ENCODE measurements at places on chromosomes 7 and 10. TPM values are rescaled to one million over a fixed set of nuclear protein-coding genes. Genes with fewer than 3 reads are reported as not detected.
A peak's percentile ranks its signal among the peaks of the same experiment; 100 is the strongest.

The NKX2-3 gene
- total RNA-seq: not detected

The CALHM1 gene
- total RNA-seq: not detected

The PRLHR gene
- total RNA-seq: not detected

The HYAL4 gene
- not detected for total RNA-seq

The GPER1 gene
- 2.0 TPM for total RNA-seq

The LIPA gene
- total RNA-seq: 31.9 TPM

The BLNK gene
- total RNA-seq: not detected

The EIF4H gene
- 241 TPM for total RNA-seq

The KEL gene
- not detected for total RNA-seq

The GPR15LG gene
- not detected for total RNA-seq

The KRIT1 gene
- 38.2 TPM for total RNA-seq

The ARHGEF35 gene
- not detected for total RNA-seq

The TACR2 gene
- not detected for total RNA-seq

DNA sequence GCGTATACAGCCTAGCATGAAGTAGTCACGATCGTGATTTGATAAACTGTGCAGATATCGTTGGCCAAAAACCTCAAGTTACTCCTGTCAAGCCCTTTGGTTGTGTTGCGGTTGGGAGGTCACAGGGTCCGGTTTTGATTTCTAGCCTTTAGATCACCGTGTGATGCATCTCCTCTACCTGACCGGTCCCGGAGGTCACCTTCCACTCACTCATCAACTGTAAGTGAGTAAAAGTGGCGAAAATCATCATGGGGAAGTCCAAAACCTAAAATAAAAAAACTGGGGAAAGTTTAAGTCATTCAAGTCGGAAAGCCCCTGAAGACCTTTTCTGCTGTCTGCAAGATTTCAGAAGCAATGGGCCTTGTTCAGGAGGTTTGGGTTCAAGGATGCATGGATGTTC, 62.8 kb downstream of the ADARB2 start:
- DNase-seq: no peak

- no peak for DNase-seq
Measured at GRCh38 chr7:21142081-21142480, 285.8 kb upstream of the SP4 start.

GRCh38 chr10:88195841-88196240, 332.4 kb downstream of the PTEN start:
- no peak for DNase-seq

DNA sequence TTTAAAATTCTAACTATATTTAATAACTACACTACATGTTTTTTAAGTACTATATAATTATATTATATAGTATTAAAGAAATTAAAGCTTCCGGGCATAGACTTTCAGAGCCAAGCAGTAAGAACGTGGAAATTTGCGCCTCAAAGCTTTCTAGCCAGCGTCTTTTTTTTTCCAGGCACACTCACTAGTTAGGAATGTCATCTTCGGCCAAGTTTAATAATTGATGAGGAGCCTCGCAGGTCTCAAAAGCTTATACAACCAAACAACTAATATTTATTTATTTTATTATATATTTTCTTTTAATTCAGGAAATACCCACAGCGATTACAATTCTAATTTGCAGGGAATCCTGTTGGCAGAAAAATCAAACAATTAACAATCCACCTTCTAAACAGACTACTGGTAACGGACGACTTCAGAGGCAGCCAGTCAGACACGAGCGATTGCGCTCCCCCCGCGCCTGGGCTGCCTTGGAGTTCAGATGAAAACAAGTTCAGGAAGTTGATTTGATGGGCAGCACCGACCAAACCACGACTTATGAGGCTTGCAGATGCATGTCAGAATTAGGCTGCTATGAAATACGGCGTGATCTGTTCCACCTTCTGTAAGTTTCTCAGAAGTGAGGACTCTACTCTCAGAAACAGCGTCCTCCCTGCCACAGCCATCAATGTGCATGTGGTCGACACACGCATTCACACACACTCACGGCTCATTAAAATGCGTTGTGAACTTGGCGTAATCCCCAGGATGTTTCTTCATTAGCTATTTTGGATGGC, 431.8 kb upstream of the MGMT start:
- no peak for DNase-seq

DNA sequence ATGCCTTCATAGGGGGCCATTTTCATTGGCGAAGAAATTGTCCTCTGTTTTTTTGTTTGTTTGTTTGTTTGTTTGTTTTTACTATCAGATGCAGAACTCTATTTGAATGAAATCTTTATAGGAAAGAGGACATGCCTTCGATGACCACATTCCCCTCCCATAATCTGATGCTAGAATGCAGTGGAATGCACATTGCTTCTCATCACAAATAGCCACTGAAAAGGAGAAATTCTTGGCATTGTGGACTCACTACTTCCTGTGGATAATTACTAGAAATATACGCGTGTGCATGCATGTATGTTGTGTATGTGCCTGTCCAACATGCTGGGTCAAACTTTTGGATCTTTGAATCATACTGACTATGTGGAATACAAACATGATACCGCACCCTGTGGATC, 70.5 kb upstream of the SFMBT2 start:
- no peak for DNase-seq

DNA sequence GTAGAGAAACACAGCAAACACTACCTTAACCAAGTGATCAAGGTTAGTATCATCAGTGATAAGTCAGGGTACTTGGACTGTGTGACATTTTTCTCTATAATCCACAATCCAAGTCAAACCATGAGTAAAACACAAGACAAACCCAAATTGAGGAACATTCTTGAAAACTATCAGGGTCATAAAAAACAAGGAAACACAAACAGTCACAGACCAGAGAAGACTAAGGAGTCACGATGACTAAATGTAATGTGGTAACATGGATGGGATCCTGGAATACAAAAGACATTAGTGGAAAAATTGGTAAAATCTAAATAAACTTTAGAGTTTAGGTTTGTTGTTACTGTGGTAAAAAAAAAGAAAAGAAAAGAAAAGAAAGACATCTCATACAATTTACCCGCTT, 103.8 kb downstream of the ARMH3 start:
- peak; percentile 49 for DNase-seq

DNA sequence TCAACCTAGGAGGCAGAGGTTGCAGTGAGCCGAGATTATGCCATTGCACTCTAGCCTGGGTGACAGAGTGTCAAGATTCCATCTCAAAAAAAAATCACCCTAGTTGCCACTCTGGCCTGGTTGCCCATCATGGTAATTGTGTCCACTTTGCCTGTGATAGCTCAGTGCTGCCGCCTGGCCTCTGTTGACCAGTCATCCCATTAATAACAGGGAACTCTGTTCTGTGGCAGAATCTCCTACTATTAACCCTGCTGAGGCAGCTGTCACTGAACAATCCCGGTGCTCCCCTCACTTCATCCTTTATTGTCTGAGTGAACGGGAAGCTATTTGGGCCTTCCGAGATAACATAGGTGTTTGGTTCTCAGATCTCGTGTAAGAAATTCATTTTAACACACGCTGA, 14.6 kb downstream of the ZNF3 start:
- DNase-seq: no peak

GRCh38 chr7:32216759-32217158, 146.6 kb upstream of the PDE1C start:
- DNase-seq: no peak

GRCh38 chr10:48598243-48598935, 6.5 kb downstream of the ARHGAP22 start:
- DNase-seq: no peak

GRCh38 chr10:13068071-13068470, 31.9 kb upstream of the OPTN start:
- DNase-seq: no peak

DNA sequence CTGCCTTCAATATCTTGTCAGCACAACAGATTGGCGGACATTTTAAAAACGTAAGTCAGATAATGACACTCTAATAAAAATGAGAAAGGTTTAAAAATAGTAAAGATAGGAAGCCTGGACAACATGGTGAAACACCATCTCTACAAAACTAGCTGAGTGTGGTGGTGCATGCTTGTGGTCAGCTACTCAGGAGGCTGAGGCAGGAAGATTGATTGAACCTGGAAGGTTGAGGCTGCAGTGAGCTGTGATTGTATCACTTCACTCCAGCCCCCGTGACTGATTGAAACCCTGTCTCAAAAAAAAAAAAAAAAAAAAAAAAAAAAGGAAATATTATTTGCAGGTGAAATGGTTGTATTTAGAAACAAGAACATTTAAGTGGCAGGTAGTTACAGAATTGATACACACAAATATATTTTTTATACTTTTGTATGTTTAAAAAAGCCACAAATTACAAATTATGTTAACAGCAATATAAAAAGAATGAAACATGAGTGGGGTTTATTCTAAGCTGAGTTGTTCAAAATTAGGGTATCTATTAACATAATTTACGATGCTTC, 141.9 kb downstream of the ADK start:
- peak; percentile 87 for DNase-seq

DNA sequence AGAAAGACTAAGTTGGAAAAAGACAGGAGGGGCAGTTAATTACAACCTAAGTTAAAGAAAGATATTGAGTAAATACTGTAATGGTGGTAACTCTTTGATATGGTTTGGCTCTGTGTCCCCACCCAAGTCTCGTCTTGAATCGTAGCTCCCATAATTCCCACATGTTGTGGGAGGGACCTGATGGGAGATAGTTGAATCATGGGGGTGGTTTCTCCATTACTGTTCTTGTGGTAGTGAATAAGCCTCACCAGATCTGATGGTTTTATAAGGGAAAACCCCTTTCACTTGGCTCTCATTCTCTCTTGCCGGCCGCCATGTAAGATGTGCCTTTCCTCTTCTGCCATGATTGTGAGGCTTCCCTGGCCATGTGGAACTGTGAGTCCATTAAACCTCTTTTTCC, 143.8 kb downstream of the GRK5 start:
- no peak for DNase-seq

- DNase-seq: peak; percentile 89
Measured at GRCh38 chr10:86795353-86795752, 38.9 kb downstream of the BMPR1A start.

DNA sequence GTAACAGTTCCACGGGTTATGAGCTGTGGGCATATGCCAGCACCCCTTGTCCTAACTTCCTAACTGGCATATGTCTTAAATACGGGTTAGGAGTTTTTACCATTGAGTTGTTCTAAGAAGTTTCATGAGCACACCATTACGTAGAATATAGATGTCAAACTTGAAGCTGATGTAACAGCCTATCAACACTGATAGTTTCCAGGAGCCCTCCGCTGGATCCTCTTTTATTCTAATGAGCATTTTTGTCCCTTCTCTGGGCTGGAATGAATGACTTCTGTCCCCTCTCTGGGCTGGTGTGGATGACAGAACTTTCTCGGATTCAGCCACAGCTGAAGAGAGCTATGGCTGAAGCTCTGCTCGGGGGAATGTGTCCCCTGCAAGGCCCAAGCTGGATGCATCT, 256.3 kb downstream of the SORCS1 start:
- no peak for DNase-seq

DNA sequence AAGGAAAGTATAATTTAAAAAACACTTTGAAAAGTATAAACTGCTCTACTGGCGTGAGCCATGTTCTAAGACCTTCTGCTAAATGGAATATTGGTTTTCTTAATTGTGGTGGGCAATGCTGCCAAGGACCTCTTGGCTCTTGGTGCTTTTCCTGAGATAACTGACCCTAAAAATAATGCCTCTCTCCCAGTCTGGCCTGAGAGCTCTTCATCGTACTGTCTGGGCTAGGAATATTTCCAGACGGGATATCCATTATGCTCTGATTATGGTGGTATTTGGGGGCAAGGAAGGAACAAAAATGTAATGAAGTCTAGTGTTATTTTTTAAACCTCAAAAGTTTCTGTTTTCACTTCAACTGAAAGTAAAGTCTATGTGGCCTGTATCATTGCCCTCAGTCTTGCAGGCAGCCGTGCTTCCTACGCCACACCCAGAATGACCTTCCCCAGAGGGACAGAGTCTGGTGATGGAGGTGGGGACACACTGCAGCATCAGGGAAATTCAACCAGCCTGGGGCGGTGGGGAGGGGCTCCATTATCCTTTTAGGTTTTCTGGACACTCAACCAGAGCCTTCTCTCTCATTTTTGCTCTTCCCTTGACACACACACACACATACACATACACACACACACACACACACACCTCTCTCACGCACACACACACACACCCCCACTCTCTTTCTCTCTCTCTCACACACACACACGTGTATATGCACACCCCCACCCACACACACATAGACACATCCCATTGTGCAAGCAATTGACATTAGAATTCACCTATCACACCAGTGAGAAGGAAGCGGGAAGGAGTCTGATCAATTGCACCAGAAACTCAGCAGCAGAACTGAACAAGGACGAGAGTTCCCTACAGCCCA, 99.6 kb downstream of the LRRC18 start:
- DNase-seq: no peak

GRCh38 chr7:41709621-41710020, 6.7 kb upstream of the INHBA start:
- peak; percentile 99 for DNase-seq

DNA sequence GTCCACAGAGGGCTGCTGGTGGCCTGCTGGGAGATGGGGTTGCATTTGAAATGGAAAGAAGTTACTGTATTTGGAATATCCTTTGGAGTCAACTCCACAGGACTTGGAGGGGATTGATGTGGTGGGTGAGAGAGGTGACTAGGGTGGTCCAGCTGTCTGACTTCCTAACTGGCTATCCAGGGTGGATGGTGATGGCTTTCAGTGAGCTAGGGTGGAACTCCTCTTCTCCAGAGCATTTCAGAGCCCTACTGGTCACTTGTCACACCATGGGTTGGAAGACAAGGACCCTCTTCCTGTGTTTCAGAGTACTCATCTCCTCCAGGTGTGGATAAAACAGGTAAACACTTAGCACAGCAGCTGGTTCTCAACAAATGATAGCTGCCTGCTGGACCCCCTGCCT, 3.3 kb upstream of the ADAMTS14 start:
- no peak for DNase-seq

Data from IMR-90 (cell line).